ENCODE measurements at places on chromosomes 6 and 20. TPM values are rescaled to one million over a fixed set of nuclear protein-coding genes. Genes with fewer than 3 reads are reported as not detected.

Gene GMDS
- total RNA-seq: 36.0 TPM

Gene STMND1
- not detected for total RNA-seq

Gene MAP3K7
- total RNA-seq: 40.5 TPM

- no peak for DNase-seq
Measured at GRCh38 chr6:24865161-24865560, 66.4 kb upstream of the ARMH2 start.

DNA sequence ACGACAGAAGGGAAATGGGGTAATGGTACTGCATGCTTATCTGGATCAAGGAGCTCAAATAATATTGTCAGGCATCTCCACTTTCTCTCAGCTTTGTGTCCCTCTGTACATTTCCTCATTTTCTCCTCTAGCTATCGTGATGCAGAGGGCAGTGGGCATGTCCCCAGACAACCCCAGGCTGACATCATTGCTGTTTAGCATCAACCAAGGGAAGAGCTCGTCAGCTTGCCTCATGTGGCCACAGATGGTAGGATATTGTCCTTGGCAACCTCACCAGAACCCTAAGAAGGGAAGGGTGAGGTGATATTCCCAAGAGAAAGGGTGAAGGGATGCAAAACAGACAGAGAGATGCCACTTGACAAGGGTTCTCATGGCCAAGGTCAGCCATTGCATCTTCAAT is 58.3 kb downstream of the MAFB start:
- DNase-seq: no peak

DNA sequence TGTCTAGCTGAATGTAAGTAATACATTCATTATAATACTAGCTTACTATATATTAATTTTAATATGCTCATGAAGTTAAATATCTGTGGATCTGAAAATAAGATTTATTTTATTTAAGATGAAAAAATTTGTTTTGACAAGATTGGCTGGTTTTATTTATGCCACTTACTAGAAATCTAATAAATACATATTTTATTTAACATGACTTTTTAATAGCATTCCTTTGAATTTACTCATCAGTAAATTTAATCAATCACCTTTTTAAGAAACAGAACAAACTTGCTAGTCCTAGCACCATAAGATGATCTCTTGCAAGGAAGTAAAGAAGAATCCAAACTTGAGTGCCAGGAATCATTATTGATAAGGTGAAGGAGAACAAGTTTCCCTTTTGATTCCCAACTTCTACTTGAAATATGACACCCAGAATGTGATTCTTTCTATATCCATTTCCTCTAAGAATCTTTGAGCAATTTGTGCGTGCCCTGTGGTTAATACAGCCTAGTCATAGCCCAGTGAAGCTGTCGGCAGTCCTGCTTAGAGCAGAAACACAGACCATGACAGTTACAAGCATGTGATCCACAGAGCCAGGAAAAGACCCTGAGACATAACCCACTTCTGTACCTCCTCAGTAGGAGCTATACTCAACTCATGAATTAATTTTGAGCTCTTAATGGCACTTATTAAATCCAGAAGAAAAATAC is 282.3 kb upstream of the QKI start:
- DNase-seq: no peak

DNA sequence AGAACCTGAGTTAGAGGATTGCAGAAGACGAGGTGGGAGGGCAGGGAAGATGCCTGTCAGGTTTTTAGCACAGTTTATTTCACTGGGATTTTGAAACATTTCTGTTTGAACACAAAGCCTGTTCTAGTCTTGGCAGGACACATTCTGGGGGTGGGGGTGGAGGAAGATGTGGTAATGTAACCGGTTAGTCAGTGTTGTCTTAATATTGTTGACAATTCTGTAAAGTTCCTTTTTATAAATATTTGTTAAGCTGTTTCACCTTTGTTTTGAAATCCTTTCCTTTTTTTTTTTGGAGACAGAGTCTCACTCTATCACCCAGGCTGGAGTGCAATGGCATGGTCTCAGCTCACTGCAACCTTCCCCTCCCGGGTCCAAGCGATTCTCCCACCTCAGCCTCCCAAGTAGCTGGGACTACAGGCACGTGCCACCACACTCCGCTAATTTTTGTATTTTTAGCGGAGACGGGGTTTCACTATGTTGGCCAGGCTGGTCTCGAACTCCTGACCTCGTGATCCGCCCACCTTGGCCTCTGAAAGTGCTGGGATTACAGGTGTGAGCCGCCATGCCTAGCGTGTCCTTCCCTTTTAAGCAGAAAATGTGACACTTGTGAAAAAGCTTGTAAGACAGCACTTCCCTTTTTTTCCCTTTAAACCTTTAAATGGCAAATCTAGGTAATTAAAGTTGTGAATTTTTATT is 20.2 kb downstream of the SLC9A8 start:
- no peak for DNase-seq

All from endothelial cell (in vitro differentiated cells).